ENCODE measurements at places on chromosomes 6 and 20.

- DNase-seq: no peak
These were observed 71.1 kb upstream of the CTNNBL1 start for GRCh38 chr20:37622728-37623127.

DNA sequence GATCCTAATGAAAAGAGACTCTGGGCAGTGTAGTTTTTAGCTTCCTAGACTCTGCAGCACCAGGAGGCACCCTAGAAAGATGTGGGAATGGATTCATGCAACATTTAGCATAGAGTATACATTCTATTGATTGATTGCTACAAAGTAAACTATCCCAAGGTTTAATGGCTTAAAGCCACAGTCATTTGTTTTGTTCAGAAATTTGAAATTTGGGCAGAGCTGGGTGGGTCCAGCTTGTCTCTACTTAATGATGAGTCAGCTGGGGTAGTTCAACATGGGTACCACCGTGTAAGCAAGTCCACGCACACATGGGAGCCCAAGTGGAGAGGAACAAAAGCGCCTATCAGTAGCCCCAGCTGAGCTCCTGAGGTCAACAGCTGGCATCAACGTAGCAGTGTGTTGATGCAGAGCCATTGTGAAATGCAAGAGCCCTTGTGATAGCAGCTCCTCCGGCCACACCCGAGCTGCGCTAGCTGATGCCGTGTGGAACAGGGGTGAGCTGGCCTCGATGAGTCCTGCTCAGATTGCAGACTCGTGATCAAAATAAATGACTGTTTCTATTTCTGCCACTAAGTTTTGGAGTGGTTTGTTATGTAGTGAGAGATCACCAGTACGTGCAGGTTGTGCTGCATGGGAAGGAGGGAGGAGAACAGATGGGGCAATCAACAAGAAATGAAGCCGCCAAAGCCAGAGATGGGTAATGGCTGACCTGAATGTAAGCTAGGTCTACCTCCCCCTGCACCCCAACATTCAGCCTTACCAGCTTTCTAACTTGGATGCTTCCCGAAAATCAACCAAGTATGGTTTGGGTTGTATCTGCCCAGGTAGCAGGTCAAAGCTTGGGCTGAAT is 45.7 kb upstream of the TRAF3IP2 start:
- DNase-seq: no peak

DNA sequence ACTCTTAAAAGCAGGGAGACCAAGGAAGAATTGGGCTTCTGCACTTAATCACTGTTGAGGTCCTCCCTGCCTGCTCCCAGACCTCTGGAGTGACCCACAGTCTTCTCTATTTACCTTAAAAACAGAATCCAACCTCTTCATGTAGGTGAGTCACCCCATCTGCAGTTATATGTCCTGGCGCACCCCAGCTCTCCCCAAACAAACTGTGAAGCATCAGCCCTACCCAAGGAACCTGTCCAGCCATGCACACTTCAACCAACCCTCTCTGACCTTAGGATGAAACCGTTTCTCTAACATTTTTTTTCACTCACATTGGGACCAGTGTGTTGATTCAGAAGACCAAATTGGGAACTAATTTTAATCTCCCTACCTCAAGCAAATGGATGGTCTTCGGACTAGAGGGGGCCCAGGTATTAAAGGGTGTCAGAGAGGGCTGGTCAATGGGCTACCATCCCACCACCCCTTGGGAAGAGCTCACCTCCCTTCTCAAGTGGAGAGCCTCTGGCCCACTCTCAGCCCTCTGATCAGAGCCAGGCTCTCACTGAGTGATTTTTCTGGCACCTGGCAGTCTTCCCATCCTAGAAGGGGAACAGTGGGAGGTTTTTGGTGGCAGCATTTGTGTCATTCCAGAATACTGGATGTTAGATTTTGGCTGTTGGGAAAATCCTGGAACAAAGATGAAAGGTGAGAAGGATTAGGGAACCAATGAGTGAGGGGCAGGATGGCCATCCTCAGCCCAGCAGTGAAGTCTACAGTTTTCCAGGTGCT is 203.6 kb downstream of the LRFN2 start:
- DNase-seq: no peak

GRCh38 chr6:122081921-122082320 is 317.5 kb upstream of the HSF2 start:
- no peak for DNase-seq

- no peak for DNase-seq
These were observed 61.7 kb downstream of the FAM217A start for GRCh38 chr6:4017058-4017739.

DNA sequence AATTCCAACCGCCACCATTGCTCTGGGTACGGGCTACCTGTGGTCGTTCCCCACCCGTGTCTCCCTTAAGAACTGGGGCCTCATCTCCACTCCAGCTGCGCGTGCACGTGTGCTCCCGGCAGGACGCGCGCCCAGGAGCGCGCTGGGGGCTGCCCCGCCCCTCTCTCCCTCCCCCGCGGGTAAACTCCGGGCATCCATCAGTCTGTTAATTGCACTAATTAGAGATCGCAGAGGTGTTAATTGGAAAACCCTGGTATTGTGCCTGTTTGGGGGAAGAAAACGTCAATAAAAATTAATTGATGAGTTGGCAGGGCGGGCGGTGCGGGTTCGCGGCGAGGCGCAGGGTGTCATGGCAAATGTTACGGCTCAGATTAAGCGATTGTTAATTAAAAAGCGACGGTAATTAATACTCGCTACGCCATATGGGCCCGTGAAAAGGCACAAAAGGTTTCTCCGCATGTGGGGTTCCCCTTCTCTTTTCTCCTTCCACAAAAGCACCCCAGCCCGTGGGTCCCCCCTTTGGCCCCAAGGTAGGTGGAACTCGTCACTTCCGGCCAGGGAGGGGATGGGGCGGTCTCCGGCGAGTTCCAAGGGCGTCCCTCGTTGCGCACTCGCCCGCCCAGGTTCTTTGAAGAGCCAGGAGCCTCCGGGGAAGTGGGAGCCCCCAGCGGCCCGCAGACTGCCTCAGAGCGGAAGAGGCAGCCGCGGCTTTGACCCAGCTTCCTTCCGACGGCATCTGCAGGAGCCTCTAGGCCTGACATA is 14.4 kb downstream of the FOXP4 start:
- peak; percentile 91 for DNase-seq

- DNase-seq: peak; percentile 86
These were observed 667 bp downstream of the STX11 start for GRCh38 chr6:144150710-144151657.

DNA sequence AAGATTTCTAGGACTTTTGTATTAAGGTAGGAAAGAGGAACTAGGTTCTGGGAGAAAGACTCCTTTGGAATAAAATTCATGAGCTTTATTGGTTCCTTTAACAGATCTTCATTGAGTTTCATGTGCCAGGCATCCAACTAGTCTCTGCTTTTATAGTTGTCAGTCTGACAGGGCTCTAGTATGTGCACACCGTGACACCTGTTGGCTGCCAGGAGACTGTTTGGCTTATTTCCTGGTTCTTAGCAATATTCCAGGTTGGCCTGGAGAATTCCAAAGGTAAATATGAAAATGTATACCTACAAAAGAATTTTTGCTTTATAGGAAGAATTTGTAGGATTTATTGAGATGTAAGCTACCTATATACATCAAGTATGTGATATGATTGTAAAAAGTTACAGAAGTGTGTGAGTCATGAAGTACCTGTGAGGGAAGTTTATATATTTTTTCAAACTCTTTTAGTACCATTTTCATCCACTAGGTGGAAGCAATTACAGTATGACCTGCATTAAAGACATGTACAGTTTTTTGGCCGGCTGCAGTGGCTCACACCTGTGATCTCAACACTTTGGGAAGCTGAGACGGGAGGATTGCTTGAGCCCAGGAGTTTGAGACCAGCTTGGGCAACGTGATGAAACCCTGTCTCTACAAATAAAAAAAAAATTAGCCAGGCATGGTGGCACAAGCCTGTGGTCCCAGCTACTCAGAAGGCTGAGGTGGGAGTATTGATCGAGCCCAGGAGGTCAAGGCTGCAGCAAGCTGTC is 35.2 kb downstream of the NDUFAF5 start:
- peak; percentile 58 for DNase-seq

- DNase-seq: no peak
These were observed 12.3 kb downstream of the LOC128125822 start for GRCh38 chr6:63584566-63584965.

- no peak for DNase-seq
These were observed 27.5 kb downstream of the TOX2 start for GRCh38 chr20:43942201-43942590.

- DNase-seq: no peak
These were observed 404.4 kb upstream of the GJE1 start for GRCh38 chr6:141728330-141728729.

- DNase-seq: no peak
These were observed 10.4 kb upstream of the THBD start for GRCh38 chr20:23059846-23060245.

GRCh38 chr6:123447315-123447937 is 189.3 kb downstream of the TRDN start:
- no peak for DNase-seq

DNA sequence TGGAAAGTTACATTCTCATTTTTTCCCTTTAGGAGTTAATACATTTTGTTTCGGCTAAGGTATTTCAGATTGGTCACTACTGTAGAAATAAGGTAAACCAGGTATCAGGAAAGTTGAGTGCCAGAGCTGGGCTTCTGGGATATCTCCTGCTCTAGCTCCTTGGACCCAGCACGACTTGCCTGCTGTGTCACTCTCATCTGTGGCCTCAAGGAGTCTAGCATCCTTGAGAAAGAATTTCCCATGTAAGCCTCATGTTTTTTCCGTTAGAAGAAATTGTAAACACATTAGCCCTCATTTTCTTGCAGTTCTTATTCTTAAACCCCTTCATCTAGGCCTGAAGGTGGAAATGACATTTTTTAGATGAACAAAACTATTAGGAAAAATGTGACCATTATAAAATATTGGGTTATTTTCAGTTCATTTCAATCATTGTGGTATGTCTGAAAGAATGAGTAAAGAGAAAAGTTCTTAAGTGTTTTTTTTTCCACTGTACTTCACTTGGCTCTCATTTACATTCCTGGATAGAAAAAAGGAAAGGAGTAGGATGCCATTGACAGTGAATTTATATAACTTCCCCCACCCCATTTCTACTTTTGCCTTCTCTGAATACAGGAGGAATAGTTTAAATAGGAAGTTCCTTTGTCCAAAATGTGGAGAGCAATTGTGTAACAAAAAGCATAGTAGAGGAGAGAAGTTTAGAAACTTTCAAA is 46.7 kb downstream of the CD2AP start:
- no peak for DNase-seq

GRCh38 chr6:33504486-33504885 is 50.1 kb downstream of the ZBTB9 start:
- no peak for DNase-seq

DNA sequence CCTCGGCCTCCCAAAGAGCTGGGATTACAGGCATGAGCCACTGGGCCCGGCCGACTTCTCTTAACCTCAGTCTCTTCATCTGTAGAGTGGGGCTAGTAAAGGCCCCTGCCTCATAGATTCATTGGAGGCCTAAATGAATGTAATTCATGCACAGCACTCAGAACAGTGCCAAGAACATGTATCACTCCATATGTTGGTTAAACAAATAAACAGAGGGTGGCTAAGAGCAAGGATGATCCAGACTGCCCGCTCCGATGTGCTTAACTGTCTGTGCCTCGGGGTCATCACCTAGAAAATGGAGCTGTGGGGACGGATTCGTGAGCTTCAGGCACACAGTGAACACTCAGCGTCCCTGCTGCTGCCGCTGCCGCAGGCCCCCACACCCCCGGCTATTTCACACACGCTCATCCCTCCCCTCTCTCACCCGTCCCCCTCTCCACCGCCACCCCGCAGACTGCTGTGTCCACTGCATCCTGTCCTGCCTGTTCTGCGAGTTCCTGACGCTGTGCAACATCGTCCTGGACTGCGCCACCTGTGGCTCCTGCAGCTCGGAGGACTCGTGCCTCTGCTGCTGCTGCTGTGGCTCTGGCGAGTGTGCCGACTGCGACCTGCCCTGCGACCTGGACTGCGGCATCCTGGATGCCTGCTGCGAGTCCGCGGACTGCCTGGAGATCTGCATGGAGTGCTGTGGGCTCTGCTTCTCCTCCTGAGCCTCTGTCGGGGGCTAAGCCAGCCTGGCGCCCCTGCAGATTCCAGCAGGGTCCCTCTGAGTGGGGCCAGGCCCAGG is 14.8 kb downstream of the MDFI start:
- DNase-seq: no peak

DNA sequence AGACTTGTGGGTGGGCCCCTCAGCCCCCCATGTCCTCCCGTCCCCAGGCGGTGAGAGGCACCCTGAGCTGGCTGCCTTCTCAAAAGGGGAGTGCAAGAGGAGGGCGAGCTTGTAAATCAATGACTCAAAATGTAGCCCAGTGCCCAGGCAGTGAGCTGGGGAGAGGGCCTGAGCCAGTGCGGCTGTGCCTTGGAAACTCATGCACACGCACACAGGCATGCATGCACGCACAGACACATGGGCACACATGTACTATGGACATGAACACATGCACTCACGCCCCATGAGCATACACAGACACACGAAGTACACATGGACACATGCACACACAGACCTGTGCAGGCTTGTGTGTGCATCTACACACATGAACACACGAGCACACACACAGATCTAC is 133.5 kb downstream of the TAF4 start:
- DNase-seq: no peak

- no peak for DNase-seq
These were observed 180.1 kb upstream of the RNF24 start for GRCh38 chr20:4195499-4195898.

DNA sequence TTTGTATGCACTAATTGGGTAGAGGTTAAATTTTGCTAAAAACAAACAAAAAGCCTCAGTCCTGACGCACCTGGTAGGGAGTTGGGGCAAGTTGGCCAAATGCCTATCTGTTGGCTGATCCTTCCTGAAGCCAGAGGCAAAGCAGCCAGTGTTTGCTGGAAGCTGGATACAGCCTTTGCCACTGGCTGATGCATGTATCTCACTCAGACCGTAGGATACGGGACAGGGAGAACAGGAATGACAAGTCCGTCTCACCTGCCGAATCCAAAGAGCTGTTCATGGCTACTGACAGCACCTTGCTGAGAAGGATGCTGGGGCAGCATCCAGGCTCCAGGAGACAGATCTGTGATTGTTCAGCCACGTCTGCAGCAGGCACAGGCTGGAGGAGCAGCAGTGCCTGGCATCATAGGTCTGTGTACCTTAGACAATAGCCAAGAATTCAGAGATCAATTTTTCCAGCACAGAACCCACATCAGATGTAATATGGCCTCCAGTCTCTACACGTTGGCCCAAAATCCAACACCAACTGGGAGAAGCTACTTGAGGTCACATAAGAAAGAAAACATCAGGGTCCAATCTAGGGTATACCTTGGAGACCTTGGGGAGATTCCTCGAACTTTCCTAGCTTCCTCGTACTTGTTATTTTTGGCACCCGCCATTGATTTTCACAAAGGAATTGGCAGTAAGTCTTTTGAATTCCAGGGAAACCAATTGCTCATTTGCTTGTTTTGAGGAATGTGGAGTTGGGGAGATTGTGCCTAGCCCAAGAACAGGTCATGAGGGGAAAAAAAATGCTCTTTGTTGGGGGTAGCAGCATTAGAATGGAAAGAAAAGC is 108.5 kb upstream of the ARMC2 start:
- no peak for DNase-seq

GRCh38 chr6:15993716-15994228 is 135.1 kb upstream of the MYLIP start:
- DNase-seq: no peak
